ENCODE measurements at places on chromosomes 4 and X.

DNA sequence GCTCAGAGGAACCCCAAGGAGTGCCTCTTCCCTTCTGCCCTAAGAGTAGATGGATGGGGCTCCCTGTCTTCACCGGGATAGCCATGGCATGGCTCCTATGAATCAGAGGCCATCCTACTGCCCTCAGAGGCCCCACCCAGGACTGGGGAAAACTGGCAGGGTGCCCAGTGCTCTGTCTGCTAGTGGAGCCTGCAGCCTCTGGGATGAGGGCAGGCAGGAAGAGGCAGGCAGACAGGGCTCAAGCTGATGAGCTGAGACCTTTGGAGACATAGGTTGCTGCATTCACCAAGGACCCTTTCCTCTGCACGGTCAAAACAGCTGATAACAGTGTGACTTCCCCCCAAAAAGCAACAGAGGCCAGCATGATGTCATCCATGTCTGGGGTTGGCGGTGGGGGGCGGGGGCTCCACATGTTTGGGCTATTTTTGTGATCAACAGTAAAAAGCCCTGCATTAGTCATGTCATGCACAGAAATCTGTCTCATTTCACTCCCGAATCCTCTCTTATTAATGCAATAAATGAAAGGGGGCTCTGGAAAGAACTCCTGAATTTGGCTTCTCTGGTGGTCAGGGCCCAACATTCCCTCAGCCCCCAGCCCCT is 207.6 kb upstream of the MAMLD1 start:
- no peak for DNase-seq

DNA sequence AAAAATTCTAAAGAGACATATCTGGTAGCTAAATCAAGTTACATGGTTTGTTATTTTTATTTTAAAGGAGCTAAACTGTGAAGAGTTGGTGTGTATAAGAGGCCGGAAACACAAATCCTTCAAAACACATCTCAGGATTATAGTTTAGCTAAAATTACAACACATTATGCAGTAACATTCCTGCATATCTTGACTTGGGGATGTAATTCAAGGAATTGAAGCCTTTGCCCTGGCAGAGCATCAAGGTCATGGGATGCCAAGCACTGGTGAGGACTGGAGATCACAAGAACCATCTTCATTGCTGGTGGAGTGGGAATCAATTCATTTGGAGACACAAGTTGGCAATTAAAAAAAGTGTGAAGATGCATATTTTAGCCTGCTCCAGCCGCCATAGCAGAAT is 86.8 kb upstream of the LSM6 start:
- no peak for DNase-seq

DNA sequence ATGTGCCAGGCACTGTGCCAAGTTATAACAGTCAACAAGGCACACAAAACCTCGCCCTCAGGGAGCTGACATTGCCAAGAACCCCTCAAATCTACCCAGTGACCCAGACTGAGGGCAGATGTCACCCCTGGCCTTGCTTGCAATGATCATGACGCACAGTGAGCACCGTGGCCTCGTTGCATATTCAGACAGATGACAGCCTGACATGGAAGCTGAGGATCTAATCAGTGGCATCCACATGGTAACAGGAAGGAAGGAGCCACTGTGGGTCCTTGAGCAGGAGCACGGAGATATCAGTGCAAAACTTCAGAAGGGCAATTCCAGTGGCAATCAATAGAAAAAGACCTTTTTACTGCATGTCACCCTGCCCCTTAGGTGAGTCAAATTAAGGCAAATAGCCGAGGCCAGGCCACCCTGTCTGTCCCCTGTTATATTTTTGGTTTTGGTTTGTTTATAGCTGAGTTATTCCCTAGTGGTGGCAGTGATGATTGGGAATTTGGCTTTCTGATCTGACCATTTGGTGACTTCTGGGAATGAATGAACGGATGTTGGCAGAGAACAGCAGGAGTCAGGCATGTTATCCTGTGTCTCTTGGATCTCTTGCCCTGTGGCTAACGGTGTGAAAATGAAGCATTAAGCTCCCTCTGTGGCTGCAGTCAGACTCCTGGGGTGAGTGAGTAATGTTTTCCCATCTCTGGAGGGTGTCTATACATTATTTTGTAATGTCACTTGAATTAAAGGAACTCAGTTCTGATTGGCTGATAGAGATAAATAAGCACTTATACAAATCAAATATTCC is 20.4 kb downstream of the WDR13 start:
- peak; percentile 94 for DNase-seq

- no peak for DNase-seq
Observed at GRCh38 chr4:116796022-116796421, 289.4 kb downstream of the TRAM1L1 start.

DNA sequence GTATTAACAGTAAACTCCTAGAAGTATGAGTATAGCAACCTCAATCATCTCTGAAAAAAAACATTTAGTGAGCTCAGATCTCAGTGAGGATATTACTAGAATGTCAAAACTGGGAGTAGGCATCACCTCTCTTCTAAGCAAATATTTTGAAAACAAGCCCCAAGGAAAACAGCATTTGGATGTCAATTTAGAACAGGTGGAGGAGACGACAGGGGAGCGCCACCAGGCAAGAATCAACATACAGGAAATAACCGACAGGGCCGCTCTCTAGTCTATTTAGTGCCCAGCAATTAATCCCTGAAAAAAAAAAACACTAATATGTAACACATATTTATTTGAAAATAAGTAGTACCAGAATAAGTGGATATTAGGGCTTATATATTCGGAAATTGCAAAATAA is 940.3 kb upstream of the ADGRL3 start:
- DNase-seq, result no peak

GRCh38 chrX:54044126-54044876 is at the start of gene PHF8:
Gene PHF8, minus strand, starts transcription at chrX:54044473. Its CDS starts 1,745 bp downstream, at chrX:54042728.
- peak; percentile 98 for DNase-seq

DNA sequence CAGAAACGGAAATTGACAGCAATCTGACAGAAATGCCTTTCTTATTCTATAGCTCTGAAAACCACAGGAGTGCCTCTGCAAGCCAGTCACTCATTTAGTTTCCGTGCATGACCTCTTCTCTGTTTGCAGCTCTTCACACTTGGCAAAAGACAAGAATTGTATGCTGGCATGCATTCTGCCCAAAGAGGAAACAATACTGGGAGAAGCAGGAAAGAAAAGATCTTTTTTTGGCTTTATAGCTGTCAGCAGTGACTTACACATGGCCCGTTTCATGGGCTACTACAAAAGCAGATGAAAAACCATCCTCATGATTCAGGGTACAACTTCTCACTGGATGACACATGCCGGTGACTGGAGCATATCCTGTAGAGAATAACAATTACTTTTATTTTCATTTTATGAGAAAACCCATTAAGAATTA is 249.4 kb downstream of the ADAMTS3 start:
- DNase-seq, result peak; percentile 63

DNA sequence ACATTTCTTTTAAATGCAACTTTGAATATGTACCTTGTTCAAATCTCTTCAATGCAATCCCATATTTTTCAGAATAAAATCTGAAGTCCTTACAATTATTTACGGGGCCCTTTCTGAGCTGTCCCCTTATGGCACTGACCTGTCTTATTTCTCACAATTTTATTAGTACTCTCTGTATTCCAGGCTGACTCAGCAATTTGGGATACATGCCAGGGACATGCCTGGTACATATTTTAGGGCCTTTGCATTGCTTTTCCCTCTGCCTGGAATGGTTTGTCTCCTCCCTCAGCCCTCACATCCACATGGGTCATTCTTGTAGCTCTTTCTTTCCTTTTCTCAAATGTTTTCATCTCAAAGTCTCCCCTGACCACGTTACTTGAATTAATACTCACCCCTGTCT is 172.2 kb upstream of the TECRL start:
- DNase-seq, result no peak

GRCh38 chrX:29870608-29871007 is 344.8 kb upstream of the MAGEB2 start:
- no peak for DNase-seq

DNA sequence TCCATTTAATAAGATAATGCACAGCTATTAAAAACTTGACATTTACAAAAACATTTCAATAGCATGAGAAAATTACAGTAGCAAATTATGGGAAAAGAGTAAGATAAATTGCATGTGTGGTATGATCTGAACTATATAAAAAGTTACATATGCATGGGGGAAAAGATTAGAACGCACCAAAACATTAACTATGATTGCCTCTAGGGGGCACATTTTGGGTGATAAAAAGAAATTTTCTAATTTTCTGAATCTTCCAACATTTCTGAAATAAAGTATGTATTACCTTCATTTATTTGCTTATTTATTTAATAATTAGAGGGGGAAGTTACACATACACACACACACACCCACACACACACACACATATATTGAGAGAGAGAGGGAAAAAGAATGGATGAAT is 19.6 kb upstream of the KDM5C start:
- DNase-seq, result no peak

GRCh38 chrX:142040906-142041305 is 137.2 kb downstream of the MAGEC1 start:
- DNase-seq, result no peak

- DNase-seq, result no peak
Observed at GRCh38 chrX:108312957-108313356, 125.3 kb downstream of the COL4A6 start.

GRCh38 chrX:7088968-7089615 is 58.4 kb upstream of the STS start:
- peak; percentile 13 for DNase-seq

Data from common myeloid progenitor, CD34-positive (primary cell).